Anterior cingulate cortex (tissue), 58 donors: ENCODE measurements at places on chromosomes 11 and 22.

- DNase-seq: no peak
These were observed 7.5 kb downstream of the LRRC56 start for GRCh38 chr11:544817-545166.

- DNase-seq: no peak
These were observed 3.4 kb upstream of the DPP3 start for GRCh38 chr11:66476841-66477251.

DNA sequence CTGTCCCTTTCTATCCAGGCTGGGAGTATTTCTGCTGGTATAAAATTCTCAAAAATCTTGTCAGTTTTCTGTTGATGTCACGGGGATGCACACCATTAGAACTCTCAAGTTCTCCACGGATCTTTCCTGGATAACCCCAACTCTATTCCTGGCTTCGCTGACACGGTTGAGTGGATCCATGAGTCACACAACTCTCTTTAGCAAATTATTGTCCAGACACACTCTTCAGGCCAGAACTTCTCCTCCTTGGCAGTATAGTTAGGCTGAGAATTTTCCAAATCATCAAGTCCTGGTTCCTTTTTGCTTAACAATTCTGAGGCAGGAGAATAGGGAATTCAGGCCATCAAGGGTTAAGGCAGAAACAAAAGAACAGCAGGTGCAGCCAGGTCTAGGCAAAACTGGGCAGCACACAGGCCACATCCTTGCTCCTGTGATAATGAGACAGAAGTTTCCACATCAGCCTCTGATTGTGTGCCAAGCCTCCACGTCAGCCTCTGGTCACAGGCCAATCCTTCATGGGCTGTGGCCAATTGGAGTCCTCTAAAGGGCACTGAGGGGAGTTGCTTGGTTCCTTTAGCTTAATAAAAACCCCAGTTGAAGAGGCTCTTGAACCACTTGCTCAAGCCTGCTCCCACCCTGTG, 5.7 kb upstream of the ACAT1 start:
- peak; percentile 17 for DNase-seq

- DNase-seq: no peak
These were observed 9.4 kb downstream of the AGBL2 start for GRCh38 chr11:47705721-47706120.

- no peak for DNase-seq
These were observed 45.6 kb downstream of the PISD start for GRCh38 chr22:31616315-31616980.

GRCh38 chr22:35158336-35158735, 92.4 kb downstream of the ISX start:
- no peak for DNase-seq

DNA sequence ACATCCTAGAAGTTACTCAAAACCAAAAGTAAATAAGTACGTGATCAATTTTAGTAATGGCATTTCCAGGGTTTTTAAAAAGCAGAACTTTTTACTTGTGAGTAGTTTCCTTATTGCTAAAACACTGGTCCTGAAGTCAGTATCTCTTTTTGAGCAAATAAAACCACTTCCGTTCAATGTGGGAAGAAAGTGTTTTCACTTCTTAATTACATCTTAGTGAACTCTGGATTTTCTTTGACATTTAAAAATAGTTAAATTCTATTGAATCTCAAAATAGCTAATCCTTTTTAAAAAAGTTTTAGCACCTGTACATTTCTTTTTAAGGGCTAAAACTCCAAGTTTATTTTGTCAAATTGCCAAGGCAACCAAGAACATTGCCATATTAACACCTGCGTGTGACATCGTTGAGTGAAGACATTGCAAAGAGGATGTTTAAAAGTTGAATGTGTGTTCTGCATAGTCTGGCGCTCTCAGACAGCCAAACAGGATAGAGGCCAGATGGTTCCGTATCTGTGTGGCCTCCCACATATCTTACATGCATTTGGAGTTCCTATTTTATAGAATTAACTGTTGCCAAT, 17.2 kb upstream of the OR5B21 start:
- DNase-seq: no peak

GRCh38 chr11:125675196-125675595, 5.5 kb downstream of the ACRV1 start:
- no peak for DNase-seq
